Natural killer cell treated with Interleukin-12 subunit alpha and Interleukin-12 subunit beta and Interleukin-15 and Interleukin-18, amount 100 ng/mL, for 72 hours (primary cell): ENCODE measurements at places on chromosomes 3 and 15. TPM values are rescaled to one million over a fixed set of nuclear protein-coding genes. Genes with fewer than 3 reads are reported as not detected.

The CFAP91 gene
- not detected for total RNA-seq

The RPL15 gene
- total RNA-seq: 1,150 TPM

The MEGF11 gene
- total RNA-seq: not detected

The UBE2E1 gene
- 56.5 TPM for total RNA-seq

The IL5RA gene
- not detected for total RNA-seq

The AADAC gene
- total RNA-seq: not detected

The LRRN1 gene
- 0.64 TPM for total RNA-seq

The DTWD1 gene
- 12.1 TPM for total RNA-seq

The GABRA5 gene
- not detected for total RNA-seq

The IL1RAP gene
- 28.8 TPM for total RNA-seq

The ADPRH gene
- total RNA-seq: 10.7 TPM

The GRK7 gene
- total RNA-seq: 0.12 TPM

The BMF gene
- total RNA-seq: 1.8 TPM

The EFL1 gene
- 35.6 TPM for total RNA-seq

The RBMS3 gene
- total RNA-seq: 3.5 TPM

The ROPN1 gene
- not detected for total RNA-seq

The NLGN1 gene
- not detected for total RNA-seq

The CLDN18 gene
- total RNA-seq: not detected

The ZNF717 gene
- 7.3 TPM for total RNA-seq

The KNL1 gene
- 20.1 TPM for total RNA-seq

The SECISBP2L gene
- 39.2 TPM for total RNA-seq

The C3orf22 gene
- not detected for total RNA-seq

The DLEC1 gene
- 0.25 TPM for total RNA-seq

The FOXB1 gene
- total RNA-seq: 0.10 TPM

The CELSR3 gene
- 20.1 TPM for total RNA-seq

The FAIM gene
- 6.8 TPM for total RNA-seq

The ALDH1L1 gene
- not detected for total RNA-seq

The CYP1A2 gene
- not detected for total RNA-seq

The WDR93 gene
- total RNA-seq: not detected

The ROBO1 gene
- total RNA-seq: 0.05 TPM

The GRAMD1C gene
- 0.26 TPM for total RNA-seq

The PTH1R gene
- total RNA-seq: not detected

The GRIP2 gene
- total RNA-seq: not detected

The ARL6 gene
- total RNA-seq: 4.9 TPM

The TAGLN3 gene
- not detected for total RNA-seq

The ZNF660 gene
- total RNA-seq: 5.9 TPM

The OXTR gene
- 1.8 TPM for total RNA-seq

The RPL39L gene
- 6.3 TPM for total RNA-seq

The EIF4E3 gene
- 20.4 TPM for total RNA-seq

The MEX3B gene
- 0.67 TPM for total RNA-seq
